ENCODE measurements at places on chromosomes 2 and 18.

- no peak for DNase-seq
These were observed 35.6 kb downstream of the FAM124B start for GRCh38 chr2:224366267-224366844.

DNA sequence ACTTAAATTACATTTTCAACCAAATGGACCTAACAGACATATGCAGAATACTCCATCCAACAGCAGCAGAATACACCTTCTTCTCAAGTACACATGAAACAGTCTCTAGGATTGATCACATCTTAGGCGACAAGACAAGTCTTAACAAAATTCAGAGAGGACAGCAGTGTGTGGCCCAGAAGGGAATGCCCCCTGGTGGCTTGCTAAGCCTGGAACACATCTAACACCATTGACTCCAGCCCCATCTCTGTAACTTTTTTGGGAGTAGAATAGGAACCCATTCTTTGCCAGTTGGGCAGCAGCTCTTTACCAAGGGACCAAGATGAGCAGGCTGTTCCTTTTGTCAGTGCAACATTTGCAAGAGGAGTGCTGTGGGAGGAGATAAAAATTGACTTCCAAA lies 249.9 kb downstream of the PLCL1 start:
- DNase-seq: no peak

DNA sequence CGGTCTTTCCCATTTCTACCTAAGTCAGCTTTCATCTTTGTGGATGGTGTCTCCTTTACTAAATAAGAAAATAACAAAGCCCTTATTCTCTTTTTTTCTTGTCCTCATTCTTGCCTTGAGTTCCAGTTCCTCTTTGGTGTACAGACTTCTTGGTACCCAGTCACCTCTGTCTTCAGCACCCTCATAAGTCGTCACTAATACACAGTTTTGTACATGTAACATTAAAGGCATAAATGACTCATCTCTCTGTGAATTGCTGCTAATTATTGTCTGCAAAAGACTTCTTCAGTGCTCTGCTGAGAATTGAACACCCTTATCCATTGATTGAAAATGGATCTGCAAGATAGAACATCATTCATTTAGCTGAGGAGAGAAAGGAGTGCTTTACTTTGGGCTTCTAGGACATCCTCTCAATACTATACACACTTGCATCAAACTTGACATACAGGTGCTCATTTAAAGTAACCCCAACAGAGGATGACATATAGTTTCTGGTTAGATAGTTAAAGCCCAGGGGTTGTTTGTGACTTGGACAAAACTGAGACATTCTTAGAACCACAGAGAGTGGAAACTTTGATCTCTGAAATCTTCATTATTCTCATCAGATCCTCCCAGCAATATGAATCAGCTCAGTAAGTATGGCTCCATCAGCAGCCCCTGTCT lies 97.0 kb downstream of the XRCC5 start:
- no peak for DNase-seq

DNA sequence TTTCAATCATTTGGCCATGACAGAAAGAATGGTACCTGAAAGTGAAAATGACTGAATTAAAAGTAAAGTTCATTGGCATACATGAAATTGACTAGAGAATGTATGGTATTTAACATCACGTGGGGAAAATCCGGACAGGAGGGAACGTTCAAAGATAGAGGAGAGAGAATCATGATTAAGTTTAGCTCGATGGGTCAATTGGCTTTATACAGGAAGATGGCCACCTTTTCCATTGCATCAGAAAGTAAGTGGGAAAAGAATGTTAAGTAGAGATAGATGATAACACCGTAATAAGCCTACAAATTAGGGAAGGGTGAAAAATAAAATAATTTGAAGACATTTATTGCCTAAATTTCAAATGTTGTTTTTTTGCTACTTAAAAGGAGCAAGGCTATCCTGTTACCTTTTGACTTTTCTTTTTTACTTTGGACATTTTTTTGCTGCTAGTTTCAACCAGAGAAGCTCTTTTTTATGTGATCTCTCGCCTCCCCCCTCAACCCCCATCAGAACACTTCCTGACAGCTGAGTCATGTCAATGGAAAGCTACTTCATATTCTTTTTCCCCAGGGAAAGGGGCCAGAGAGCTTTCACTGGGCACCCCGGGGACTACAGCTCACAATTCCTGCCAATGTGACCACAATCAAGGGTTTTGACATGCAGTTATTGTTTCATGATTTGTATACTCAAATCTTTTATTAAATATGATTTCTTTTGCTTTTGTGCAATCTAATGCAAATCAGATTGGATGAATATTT lies 767 bp upstream of the CCDC102B start:
- DNase-seq: peak; percentile 31

GRCh38 chr2:236976266-236977062 lies 109.2 kb upstream of the COPS8 start:
- DNase-seq: no peak

GRCh38 chr2:160270571-160271113 lies 70.6 kb upstream of the ITGB6 start:
- DNase-seq: no peak

DNA sequence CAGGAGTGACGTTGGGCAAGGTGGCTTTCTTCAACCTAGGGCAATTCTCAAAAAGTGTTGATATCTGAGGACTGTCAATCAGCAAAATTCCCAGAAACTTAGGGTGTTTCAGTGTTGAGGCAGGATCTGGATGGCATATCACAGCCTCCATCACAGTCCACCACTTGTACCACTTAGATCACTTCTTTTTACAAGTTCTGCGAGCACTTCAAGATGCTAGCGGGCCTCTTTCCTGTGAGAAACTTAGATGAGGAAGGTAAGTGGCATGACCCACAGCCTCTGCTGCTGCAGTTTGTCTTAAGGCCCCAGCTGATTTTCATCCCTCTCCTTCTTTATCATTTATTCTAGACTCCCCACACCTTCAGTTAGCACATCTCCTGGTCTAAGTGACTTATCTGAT lies 295.4 kb upstream of the ZNF521 start:
- no peak for DNase-seq

DNA sequence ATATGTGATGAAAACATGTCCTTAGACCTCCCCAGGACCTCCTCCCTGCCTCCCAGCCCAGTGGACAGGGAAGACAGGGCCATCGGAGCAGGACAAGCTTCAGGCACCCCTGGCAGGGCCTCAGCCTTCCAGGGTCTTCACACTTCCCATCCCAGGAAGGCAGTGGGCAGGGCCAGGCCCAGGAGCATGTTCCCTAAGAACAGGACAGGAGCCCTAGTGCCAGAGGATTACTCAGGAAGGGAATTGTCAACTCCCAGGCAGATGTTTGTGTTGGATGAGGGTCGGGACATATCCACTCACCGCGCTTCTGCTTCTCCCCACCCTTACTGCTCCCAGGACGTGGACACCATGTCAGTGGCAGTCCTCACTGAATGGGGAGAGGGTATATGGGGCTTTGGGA lies 138.9 kb downstream of the TNS1 start:
- DNase-seq: no peak

- DNase-seq: no peak
These were observed 40.0 kb upstream of the AGPS start for GRCh38 chr2:177352441-177353186.

DNA sequence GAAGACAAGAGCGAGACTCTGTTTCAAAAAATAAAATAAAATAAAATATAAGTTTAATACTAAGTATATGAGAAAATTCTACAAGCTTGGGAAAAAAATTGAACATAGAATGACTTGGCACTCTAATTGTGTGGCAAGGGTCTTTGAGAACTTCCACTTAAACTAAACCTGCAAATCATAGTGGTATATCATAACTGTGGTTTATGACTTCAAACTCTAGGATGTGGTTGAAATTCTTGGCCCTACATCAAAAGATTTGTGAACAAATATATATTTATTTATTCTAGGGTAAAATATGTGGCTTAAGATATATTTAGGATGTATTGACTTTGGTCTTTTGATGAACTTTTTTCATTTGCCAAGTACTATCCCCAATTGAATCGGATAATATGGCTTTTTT lies 3.1 kb upstream of the FAM171B start:
- no peak for DNase-seq

DNA sequence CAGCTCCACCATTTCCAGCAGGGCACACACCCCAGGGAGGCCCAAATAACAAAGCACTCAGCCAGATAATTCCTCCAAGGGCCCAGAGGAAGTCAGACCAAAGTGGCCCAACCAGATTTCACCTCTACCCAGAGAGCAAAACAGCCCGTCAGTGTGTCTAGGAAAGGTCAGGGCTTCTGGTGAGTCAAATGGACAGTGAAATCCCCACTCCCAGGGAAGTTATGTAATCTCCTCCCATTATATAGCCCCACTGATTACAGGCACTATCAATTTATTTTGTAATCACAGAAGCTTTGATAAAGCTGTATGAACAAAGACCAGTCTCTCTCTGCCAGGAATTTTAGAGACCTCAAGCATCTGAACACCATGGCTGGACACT lies 4.0 kb downstream of the B4GALT6 start:
- no peak for DNase-seq

DNA sequence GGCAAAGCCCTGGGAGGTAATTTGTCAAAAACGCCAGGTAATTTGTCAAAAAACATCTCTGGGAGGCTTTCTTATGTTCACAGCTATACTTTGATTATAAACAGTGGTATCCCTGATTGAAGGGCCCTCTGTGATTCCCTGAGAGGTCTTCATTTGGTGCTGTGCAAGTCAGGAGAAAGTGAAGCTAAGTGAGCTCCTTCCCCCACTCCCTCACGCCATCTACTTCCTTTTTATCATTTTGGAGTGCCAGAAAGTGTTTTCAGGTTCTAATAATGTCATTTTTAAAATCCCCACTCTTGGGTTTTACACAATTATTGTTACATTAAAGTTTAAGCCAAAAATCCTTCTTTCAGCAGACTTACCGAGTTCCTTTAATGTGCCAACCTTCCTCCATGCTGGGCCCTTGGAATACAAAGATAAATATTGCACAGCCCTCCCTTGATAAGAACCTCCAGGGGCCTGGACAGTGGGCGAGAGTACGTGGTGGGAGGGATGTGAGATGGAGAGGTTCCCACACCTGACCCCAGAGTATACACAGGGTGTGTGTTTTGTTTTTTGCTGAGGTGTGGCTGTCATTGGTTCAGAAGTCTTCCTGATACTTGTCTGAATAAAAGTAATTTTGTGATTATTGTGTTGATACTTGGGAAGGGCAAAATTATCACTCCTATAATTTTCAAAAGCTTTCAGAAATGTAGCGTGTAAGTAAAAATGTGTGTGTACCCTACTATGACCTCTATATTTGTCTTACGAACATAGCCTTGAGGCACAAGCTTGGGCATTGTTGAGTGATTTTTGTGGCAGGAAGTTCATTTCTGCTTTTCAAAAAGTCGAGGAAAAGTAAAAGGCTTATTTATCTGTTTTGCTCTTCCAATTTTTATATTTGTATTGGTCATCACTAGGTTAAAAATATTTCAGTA lies 8.2 kb downstream of the MAPRE2 start:
- DNase-seq: no peak

GRCh38 chr2:144660518-144661316 lies 140.8 kb upstream of the ZEB2 start:
- DNase-seq: no peak

DNA sequence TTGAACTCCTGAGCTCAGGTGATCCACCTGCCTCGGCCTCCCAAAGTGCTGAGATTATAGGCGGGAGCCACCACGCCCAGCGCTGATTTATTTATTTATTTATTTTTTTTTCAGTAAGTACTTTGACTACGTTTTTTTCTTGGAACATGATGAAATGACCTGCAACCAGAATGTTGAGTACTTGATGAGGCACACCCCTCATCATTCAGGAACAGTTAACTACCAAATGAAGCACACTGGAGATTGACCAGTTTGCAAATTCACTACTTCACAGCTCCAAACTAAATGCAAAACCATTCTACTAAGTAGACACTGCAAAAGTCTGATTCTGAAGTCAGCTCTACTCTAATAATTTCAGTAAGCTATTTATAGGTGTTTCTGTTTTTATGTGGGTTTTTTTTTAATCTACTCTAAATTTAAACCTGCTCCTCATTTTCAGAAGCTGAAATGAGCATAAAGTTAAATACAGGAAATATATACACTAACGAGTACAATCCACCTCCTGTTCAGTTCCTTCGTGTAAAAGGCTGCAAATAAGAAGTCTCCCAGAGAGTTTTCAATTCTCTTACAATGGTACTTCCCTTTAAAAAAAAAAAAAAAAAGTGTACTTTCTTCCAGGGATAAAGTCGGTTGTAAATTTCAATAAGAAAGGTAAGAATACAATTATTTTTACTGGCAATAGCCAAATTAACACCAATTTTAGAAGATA lies 1.4 kb downstream of the GFPT1 start:
- peak; percentile 48 for DNase-seq

GRCh38 chr2:9244985-9245544 lies 38.5 kb downstream of the ASAP2 start:
- DNase-seq: no peak

GRCh38 chr2:42809819-42810120 lies 17.4 kb upstream of the HAAO start:
- peak; percentile 98 for DNase-seq

GRCh38 chr2:2932692-2933305 lies 444.8 kb downstream of the EIPR1 start:
- DNase-seq: no peak

DNA sequence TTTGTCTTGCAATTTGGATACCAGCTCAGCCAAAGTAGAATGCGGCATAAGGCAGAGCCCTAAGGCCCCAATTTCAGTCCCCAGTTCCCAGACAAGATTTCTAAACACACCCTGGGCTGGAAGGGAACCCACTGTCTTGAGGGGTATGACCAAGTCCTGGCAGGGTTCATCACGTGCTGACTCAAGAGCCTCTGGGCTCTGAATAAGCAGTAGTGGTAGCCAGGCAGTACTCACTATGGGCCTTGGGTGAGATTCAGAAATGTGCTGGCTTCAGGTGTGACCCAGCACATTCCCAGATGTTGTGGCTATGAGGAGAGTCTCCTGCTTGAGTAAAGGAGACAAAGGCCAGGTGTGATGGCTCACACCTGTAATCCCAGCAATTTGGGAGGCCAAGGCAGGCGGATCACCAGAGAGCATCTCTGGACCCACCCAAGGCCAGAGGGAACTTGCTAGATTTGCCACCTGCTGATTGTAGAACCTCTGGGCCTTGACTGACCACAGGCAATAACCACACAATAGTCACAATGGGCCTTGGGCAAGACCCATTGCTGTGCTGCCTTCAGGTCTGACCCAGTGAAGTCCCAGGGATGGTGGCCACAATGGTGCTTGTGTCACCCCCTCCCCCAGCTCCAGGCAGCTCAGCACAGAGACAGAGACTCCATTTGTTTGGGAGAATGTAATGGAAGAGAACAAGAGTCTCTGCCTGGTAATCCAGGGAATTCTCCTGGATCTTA lies 74.9 kb downstream of the ATL2 start:
- no peak for DNase-seq

DNA sequence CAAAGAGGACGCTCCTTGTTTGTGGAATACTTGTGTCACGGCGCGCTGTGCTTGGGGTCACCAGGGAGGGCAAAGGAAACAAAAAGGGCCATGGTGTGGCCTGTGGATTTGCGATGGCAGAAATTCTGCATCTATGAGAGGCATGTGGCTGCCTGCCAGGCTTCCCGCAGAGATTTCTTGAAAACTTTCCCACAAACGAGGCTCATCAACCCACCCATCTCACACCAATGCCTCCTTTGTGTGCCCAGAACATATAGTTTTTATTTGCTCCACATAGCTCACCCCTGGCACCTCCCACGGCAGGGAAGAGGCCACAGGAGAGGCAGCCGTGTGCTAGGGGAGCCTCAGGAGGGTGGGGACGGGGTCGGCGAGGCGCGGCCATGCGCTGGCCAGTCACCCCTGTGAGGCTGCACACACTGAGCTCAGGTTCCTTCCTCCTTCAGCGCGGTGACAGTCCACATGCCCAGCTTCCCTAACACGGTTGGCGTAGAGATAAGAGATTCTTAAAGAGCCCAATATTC lies 100.3 kb downstream of the MBP start:
- DNase-seq: no peak

Data from NCI-H1417 (cell line).